ENCODE measurements at places on chromosomes 6 and 20. TPM values are rescaled to one million over a fixed set of nuclear protein-coding genes. Genes with fewer than 3 reads are reported as not detected.

The SPATS1 gene
- total RNA-seq = not detected

DNA sequence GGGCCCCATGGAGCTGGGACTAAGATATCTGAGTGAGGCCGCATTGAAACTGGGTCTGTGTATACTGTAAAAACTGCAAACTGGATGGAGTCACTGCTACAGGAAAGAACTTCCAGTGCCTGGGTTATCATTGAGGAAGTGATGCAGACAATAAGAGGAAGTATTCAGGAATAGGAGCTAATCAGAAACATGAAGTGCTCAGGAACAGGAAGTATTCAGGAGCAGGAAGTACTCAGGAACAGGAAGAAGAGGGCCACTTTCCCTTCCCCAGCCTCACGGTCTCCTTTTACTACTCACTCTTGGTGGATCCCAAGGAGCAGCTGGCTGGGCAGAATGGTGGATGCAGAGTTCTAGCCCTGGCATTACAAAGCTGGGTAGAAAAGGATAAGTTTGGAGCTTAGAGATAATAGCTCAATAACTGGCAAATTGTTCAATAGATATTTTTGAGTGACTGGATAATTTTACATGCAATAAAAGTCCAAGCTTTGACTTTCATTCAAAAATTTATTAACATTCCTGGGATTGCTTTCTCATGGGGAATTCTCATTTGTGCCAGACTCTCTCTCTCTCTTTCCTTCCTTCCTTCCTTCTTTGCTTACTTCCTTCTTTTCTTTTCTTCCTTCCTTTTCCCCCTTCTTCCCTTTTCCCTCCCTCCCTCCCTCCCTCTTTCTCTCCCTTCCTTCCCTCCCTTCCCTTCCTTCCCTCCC, 82.2 kb upstream of the PAX1 start:
- DNase-seq = no peak

DNA sequence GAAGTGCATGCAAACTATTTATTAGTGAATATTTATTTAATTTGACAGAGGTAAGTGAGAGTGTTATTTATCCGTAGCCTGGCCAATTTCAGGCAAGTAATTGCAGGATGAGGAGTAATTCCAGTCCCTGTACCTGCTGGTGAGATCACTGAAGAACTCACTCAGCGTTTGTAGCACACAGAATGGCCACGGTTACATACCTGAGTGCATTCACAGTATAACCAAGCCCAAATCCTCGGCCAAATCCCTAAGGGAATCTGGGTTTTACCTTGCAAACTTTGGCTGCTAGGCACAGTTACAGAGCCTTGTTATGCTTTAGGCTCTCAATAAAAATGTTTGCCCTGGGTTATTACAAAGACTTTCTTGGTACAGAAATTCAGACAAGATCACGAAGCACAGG, 93.3 kb downstream of the KCNQ5 start:
- DNase-seq = no peak

The HLA-DQA1 gene
- 628 TPM for total RNA-seq

GRCh38 chr6:46113370-46113769, 16.4 kb upstream of the ENPP4 start:
- no peak for DNase-seq

- DNase-seq = no peak
Observed at GRCh38 chr20:19817017-19817416, 59.0 kb downstream of the RIN2 start.

DNA sequence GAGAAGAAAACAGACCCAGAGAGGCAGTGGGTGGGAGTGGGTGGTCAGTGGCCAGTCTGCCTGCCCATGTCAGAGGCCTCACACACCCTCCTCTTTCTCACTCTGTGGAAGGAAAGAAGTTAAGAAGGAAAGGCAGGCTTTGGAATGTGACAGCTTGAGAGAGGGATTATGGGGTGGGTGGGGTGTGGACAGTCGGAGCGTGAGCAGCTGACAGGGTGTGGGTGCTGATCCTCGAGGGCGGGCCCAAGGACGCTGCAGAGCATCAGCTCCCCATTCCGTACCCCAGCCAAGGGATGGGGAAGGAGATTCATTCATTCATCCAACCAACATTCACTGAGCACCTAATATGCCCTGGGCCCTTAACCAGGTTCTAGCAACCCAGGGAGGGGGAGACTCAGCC, 4.8 kb downstream of the TGM6 start:
- DNase-seq = no peak

The PPP1R3G gene
- total RNA-seq = 0.15 TPM

GRCh38 chr20:63222541-63222940, 6.6 kb upstream of the YTHDF1 start:
- no peak for DNase-seq

- no peak for DNase-seq
Observed at GRCh38 chr20:57938158-57939108, 228.6 kb upstream of the PMEPA1 start.

- no peak for DNase-seq
Observed at GRCh38 chr6:78810698-78811097, 56.7 kb upstream of the IRAK1BP1 start.

GRCh38 chr6:96157018-96157565, 141.3 kb downstream of the FUT9 start:
- no peak for DNase-seq

DNA sequence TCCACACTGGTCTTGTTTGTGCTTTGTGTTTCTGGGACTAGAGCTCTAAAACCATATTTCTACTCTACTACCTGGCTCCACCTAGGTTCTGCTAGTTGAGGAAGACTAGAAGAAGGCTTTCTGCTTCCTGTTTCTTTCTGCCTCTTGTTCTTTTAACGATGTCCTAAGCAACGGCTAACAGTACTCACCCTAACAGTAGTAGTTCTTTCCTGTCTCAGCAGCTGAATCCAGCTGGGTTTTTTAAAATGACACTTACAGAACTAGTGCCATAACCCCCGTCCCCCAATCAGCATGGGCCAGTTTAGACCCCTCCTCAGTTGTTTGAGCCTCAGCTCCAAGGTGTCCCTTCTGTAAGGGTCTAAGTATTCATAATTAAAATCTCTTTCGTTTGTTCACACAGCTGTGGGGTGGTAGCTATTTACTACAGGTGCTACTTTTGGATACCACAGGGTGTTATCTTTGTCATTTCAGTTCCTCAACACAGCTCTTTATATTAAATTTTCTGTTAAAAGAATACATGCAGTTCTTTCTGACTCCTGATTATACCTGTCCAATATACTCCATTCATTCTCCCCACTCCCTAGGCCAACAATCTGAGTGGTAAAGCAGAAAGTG, 790.2 kb downstream of the DHX35 start:
- DNase-seq = no peak

DNA sequence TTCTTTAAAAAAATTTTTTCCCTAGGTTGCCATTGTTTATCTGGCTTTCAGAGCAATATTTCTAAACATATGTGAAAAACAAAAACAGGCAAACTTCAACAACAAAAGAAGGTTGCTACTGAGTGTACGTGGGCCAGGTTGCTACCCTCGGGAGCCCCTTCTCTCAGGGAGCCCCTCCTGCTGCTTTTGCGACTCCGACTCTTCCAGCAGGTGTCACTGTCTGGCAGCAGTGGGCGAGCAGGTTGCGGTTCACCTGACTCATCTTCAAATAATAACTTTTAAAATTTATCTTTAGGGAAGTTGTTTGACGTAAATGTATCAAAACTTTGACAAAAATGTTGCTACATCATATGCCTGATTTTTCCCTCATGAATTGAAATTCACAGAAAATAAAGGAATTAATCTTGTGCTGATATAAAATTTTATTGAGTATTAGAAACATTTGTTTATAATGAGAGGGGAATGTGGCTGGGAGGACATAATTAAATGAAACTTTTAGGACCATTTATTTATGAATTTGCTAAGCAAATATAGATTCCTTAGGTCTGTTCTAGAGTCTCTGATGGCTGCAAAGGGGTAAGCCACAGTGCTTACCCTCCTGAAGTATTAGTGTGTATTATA, 138.8 kb downstream of the HIVEP1 start:
- DNase-seq = no peak

DNA sequence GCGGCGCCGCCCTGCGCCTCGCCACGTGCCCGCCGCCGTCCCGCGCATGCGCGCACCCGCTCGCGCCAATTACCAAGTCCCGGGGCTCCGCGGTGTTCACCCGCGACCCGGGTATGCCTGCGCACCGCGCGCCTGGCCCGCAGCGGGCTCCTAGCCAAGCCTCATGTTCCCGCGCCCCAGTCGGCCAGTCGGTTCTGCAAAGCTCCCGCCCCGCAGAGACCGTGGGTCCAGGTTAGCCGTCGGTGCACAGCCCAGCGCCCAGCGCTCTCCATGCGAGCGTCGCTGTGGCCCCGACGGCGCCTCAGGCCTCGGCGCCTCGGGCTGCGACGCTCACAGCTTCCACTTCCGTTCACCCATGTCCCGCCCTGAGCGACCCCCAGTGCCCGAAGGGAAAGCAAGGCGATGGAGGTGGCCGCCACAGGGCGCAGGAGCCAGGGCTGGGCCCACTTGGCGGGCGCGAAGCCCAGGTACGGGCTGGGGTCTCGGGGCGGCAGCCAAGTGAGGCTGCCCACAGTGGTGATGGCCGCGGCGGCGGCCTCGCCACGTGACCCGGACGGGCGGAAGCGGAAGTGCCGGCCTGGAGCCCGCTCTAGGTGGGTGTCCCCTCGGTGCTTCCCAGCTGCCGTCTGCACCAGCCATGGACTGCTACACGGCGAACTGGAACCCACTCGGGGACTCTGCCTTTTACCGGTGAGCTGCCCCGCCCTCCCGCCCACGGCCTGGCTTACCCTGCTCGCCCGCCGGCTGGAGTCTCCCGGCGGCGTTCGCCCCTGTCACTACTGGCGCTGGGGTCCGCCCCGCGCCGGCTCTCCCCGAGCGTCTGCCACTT, at the start of the genes PCED1A and VPS16:
TSS of gene PCED1A (minus strand) at position 518 of the 829 bp plus-strand sequence. CDS start 743 bp downstream, outside the sequence.
TSS of gene VPS16 (plus strand) at position 608 of the 829 bp plus-strand sequence. CDS start at position 638, 30 bp downstream.
- peak; percentile 96 for DNase-seq

DNA sequence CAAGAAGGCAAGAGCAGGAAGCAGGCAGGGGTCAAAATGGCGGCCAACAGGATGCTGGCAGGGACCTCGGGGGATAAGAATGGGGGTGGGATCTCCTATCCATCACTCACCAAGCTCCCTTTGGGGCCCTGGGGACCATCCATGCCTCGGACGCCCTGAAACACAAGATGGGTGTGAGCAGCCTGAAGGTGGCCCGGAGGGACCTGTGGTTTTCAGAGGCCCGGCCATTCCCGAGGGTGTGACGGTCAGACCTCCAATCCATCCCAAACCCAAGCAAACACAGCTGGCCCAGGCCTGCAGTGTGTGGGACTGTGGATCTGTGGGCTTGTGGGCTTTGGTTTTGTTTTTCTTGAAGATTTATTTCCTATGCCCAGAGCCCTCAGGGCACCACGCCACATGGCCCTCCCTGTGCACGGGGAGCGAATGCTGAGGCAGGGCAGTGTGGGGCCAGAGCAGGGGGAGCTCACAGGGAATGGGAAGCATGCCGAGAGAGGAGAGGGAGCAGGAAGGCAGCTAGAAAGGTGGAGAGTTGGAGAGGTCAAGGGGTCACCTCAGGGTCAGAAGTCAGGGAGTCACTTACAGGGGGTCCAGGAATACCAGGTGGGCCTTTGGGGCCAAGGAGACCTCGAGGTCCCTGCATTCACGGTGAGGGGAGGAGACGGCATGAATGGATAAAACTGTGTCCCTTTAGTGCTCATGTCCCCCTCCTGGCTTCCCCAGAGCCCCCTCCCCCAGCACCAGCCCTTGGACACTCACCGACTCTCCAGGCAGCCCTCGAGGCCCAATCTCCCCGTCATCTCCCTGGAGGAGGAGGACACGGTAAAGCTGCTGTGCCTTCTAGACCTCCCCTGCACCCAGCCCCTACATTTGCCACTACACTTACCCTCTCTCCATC, 14.5 kb downstream of the COL11A2 start:
- DNase-seq = no peak

DNA sequence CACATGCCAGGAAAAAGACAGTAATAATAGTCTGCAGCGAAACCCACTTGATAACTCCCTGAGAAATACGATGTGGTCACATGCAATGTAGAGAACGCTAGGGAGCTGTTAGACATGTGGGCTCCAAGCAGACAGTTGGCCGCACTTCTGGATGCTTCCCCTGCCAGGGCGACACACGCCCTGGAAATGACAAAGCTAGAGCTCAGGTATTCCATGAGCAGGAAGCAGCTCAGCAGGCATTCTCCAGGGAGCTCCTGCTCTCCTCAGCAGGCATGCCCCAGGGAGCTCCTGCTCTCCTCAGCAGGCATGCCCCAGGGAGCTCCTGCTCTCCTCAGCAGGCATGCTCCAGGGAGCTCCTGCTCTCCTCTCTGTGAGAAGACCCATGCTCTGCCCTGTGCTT, 52.4 kb upstream of the NXT1 start:
- no peak for DNase-seq

DNA sequence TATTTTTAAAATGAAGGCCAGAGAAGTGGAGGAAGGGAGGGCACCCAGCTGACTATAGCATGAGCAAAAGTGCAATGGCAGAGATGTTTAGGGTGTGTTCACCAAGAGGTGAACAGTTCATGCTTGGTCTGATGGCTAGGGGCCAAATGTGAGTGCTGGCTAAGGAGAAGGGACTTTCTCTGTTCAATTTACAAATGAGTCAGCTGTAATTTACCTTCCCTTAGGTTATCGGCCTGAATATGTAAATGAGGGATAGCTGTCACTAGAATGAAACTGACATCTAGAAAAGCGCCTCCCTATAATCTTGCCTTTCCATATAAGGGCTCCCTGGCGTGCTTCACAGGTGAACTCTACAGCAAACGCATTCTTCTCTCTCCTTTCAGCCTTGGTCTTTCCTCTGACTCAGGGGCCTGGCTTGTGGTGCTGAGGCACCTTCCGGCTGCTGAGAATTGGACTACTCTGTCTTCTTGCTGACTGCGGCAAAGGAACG, 114.7 kb upstream of the BACH2 start:
- DNase-seq = peak; percentile 23

The OR2H1 gene
- total RNA-seq = not detected

The HLA-DMB gene
- 341 TPM for total RNA-seq

- DNase-seq = no peak
Observed at GRCh38 chr20:40630099-40630498, 58.9 kb downstream of the MAFB start.

- no peak for DNase-seq
Observed at GRCh38 chr6:80488190-80488589, 381.7 kb downstream of the BCKDHB start.

The TFAP2D gene
- total RNA-seq = not detected

The DST gene
- 0.49 TPM for total RNA-seq

- DNase-seq = no peak
Observed at GRCh38 chr6:15708231-15708630, 45.4 kb upstream of the DTNBP1 start.

- DNase-seq = no peak
Observed at GRCh38 chr6:145022199-145022796, 713.0 kb downstream of the EPM2A start.

- no peak for DNase-seq
Observed at GRCh38 chr6:139821676-139822223, 447.3 kb upstream of the CITED2 start.

Measured in activated B cell treated with CpG ODN at 0.5 μM for 24 hours (primary cell).